Stimulated activated naive CD4-positive, alpha-beta T cell (primary cell): ENCODE measurements at places on chromosomes 6 and 20.
A peak's percentile ranks its signal among the peaks of the same experiment; 100 is the strongest.

GRCh38 chr6:44028789-44029310, 98.4 kb downstream of the MRPL14 start:
- no peak for DNase-seq

DNA sequence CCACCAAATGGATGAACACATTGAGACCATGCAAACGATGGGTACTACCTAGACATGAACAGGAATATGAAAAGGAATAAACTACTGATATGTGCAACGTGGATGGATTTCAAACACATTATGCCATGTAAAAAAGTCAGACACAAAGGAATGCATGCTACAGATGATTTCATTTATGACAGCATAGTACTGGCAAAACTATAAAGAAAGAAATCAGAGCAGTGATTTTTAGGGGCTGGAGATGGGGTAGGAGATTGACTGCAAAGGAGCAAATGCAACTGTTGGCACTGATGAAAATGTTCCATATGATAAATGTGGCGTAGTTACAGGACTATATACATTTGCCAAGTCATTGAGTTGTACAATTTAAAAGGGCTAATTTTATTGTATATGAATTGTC, 13.4 kb upstream of the COL12A1 start:
- DNase-seq, result no peak

GRCh38 chr6:20173833-20174792, 38.2 kb downstream of the MBOAT1 start:
- DNase-seq, result no peak

DNA sequence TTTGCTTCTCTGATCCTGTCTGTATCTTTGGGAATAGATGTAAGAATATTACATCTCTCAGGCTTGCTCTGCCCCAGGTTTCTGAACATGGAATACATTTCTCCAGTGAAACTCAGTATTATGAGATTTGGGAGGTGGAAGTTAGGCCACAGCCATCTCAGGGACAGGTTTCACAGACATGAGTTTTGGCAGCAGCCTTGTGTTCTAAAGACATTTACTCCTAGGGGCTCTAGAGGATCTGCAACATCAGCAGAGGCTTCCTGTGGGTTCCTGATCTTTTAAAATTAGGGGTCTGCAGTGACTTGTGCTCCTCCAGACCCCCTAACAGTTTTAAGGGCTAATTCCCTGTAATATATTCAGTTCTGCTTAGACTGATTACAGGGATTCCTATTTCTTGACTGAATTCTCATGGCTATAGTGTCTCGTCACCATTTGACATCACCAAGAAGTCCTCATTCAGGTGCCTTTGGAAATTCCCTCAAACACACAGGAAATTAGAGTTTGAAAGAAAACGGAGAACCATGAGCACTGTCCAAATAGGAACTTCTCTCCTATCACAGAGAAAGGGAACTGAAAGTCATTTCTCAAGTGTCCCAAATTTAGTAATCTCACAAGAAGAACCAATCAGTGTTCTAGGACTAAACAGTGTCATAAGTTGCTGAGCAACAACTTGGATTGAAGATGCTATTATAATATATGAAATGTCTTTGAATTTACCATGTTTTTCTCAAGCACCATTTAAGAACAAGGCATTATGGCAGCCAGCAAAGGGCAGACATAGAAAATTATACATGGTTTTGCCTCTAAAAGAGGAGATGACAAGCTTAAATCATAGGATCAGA, 2.5 kb upstream of the HLA-DRA start:
- DNase-seq, result no peak

DNA sequence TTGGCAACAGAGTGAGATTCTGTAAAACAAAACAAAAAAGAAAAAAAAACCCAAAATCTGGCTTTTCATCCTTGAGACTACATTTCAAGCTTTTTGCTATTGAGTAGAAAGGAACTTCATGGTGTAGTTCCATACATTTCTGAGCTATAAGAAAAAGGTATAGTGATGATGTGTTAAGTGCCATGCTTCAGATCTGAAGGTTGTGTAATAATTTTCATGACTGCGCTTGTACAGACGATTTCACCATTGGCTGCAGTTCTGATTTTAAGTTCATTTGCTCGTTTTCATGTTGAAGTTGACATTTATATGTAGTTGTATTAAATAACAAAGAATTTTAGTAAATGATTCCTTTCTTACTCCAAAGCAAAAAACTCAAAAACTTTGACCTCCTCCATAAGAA, 247.6 kb downstream of the ARID1B start:
- no peak for DNase-seq

GRCh38 chr6:91487696-91488392, 901.0 kb upstream of the MAP3K7 start:
- no peak for DNase-seq

DNA sequence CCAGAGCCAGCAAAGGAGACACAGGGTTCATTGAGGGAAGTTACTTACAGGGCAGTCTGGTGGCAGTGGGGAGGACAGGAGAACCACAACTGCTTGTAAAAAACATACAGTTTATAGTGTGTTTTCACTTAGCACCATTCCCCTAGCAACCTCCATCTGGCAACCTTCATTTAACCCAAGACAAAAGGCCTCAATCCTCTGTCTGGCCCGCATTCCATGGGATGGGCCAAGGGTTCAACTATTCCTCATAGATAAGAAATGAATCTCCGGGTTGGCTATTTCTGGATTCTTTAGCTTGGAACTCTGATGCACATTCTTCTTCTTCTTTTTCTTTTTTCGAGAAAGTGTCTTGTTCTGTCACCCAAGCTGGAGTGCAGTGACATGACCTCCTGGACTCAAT, 26.3 kb upstream of the FYN start:
- no peak for DNase-seq

- no peak for DNase-seq
Measured at GRCh38 chr6:79544939-79545450, 7.8 kb upstream of the LCA5 start.

DNA sequence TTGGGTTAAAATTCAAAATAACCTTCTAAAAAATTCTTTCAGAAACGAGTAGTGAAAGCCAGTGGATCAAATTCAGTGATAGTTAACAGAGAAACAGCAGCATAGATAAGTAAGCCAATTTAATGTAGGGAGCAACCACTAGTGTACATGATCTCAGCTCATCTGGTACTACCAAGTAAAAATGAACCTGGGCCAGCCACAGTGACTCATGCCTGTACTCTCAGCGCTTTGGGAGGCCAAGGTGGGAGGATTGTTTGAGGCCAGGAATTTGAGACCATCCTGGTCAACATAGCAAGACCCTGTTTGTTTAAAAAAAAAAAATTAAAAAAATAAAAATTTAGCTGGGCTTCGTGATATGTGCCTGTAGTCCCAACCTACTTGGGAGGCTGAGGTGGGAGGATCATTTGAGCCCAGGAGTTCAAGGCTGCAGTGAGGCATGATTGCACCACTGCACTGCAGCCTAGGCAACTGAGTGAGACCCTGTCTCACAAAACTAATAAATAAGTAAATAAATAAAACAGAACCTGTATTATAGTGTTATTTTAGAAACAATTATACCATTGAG, 32.4 kb downstream of the CBFA2T2 start:
- DNase-seq, result no peak

- no peak for DNase-seq
Measured at GRCh38 chr20:5908981-5909380, 41.4 kb downstream of the TRMT6 start.

DNA sequence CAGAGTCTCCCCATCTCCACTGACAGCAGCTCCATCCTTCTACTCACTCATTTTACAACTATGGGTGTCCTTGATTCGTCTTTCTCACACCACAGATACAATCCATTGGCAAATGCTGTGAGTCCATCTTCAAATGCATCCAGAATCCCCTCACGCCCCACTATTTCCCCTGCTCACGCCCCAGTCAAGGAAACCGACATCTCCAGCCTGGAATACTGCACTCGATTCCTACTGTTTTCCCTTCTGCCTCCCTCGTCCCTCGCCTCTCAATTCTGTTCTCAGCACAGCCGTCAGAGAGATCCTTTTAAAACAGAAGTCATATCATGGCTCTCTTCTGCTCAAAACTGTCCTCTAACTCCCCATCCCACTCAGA, 4.7 kb downstream of the HLA-B start:
- DNase-seq, result no peak

DNA sequence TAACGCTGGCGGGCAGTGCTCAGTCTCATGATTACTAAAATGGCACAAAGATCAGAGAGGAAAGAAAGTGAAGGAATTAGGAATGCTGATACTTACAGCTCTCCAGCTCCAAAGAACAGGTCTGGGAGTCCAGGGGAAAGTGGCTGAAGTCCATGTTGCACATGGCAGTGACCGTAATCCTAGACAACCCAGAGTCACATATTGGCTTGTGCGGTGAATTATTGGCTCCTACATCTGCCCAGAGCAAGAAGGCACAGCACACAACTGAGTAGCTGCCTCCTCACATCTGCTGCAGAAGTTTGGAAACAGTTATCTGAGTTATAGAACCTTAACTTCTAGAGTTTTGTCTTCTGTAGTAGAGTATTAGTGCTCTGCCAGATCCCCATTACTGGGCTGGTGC, 47.2 kb downstream of the GABRR2 start:
- no peak for DNase-seq

DNA sequence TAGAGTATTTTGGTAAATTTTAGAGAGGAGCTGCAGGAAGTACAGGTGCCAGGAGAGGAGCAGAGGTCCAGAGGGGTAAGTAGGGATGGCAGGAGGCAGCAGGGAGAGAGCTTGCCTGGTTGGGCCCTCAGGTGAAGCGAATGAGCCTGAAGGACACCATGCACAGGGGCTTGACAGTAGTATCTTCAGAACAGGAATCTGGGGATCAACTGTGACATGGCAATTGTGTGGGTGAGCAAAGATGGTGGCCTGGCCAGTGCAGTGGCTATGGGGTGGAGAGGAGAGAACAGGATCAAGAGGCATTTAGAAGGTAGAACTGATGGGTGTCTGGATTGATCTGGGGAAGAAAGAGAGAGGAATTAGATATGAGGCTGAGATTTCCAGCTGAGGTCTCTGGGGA, 68.7 kb upstream of the RNF24 start:
- no peak for DNase-seq

DNA sequence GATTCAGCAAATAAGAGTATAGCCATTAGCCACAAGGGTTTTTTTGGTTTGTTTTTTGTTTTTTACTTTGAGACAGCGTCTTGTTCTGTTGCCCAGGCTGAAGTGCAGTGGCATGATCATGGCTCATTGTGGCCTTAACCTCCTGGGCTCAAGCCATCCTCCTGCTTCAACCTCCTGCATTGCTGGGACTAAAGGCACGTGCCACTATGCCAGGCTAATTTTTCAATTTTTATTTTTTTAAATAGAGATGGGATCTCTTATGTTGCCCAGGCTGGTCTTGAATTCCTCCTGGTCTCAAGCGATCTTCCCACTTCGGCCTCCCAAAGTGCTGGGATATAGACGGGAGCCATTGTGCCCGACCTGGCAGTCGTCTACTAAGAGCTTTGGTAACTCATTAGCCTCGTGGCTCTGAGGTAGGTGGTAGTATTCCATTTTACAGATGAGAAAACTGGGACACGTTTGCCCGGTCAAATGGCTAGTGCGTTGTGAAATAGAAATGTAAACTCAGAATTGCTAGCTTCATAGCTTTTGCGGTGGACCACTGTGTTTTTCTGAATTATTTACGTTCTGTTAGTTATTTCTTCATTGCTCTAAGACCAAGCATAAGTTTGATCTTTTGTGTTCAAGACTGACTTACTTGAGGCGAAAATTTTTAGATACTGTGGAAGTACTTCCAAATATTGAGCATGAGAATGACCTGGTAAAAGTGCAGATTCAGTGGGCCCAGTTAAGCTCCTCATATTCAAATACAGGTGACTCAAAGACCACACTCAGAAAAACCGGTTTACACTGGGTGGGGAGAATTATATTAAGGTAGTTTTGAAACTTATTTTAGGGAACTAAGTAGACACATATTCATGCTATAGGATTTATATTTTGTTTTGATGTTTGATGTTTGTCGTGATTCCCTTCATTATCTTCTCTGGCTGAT, 2.1 kb downstream of the PANK2 start:
- DNase-seq, result no peak

GRCh38 chr20:50837532-50838321, 42.9 kb downstream of the BCAS4 start:
- DNase-seq, result no peak

GRCh38 chr20:58651559-58651945, 469 bp downstream of the STX16 start:
- no peak for DNase-seq

DNA sequence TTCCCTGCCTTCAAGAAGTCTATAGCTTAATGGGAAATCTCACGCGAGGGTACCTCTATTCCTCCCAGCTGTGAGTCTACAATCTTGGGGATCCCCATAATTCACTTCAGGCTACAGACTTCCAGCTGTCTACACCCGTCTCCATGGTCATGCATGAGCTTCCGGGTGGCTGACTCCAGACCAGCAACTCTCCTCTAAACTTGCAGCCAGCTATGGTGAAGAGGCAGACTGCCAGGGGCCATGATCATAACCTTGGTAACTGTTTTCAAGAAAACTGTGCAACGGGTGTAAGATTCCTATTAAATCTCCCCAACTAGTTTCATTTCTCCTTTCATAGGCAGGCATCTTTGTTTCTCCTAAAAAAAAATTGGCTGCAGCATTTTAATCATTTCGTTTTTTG, 534.4 kb upstream of the CHD6 start:
- no peak for DNase-seq

DNA sequence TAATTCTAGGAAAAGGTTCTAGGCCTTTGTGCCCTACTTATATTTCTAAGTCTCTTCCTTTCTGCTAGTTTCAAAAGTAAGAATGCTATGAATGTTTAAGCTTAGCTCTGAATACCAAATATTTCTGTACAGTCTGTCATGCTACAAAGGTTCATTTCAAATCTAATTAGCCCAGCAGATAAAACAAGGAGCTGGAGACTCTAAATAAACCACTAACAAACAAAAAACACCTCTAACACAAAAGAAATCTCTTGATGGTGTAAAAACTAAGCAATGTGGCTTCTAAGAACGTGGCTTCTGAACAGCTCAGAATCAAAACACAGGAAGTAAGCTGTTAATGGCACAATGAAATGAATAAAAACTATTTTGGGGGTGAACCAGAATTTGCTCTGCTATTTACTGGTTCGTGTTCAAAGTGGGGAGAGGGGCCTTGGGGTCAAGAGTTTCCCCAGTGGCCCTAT, 198.3 kb downstream of the BCAS1 start:
- peak; percentile 67 for DNase-seq

DNA sequence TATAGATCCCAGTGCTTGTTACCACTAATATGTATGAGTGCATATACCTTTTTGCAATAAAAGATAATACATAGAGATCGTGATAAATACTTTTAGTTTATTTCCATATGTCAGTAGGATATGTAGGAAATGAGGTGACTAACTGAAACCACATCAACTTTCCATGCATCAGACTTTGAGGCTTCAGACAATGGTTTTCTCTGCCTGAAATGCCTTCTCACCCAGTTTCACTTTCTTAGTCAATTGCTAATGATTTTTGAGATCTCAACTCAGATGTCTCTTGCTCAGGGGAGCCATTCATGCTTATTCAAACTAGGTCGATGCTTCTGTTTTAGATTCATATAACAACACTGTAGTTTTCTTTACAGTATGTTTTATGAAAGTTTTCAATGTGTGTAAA, 626.6 kb upstream of the ADGRB3 start:
- DNase-seq, result no peak

GRCh38 chr20:48143435-48144081, 358.3 kb upstream of the SULF2 start:
- no peak for DNase-seq

- DNase-seq, result no peak
Measured at GRCh38 chr6:79787626-79788025, 156.5 kb downstream of the SH3BGRL2 start.

- DNase-seq, result no peak
Measured at GRCh38 chr20:9412309-9412708, 102.1 kb upstream of the LAMP5 start.

GRCh38 chr20:3935295-3935955, 46.2 kb downstream of the PANK2 start:
- DNase-seq, result no peak
